Activated CD4-positive, CD25-positive, alpha-beta regulatory T cell treated with anti-CD3 and anti-CD28 coated beads, Interleukin-2, amount 50 U/mL, for 16 hours (primary cell): ENCODE measurements at places on chromosomes 16 and 17.

DNA sequence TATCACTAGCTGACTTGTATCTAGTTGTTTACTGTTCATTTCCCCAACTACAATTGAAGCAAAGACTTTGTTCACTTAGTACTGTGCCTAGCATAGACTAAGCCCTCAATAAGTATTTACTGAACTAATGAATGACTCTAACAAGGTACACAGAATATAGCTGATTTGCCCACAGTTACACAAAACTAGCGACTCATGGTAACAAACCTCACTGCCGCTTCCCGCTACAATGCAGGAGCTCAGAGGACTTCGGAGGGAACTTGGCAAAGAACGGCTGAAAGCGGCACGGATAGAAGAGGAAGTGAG is 524 bp downstream of the EFTUD2 start:
- DNase-seq, result no peak

DNA sequence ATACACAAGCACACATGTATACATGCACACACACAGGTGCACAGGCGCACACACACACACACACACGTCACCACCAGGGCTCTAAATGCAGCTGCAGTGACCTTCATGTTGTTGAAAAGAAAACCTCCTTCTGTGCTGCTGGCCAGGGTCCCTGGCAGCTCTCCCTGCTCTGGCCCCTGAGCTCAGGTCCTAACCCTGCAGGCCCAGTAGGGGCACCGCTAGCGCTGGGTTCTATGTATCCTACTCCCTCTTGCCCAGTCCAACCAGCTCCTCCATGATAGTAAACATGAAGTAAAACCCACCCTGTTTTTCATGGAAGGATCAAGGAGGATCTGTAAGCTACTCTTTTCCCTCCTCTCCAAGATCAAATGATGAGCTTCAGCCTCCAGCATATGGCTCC is 172.8 kb downstream of the RBFOX3 start:
- no peak for DNase-seq

- no peak for DNase-seq
These were observed 23.9 kb upstream of the NLK start for GRCh38 chr17:28018439-28019070.

- no peak for DNase-seq
These were observed 3.7 kb upstream of the TMEM231 start for GRCh38 chr16:75559564-75560372.

- no peak for DNase-seq
These were observed 76.8 kb downstream of the MPRIP start for GRCh38 chr17:17119106-17119505.
